Aorta (tissue), 5 donors: ENCODE measurements at places on chromosomes 2 and 18. TPM values are rescaled to one million over a fixed set of nuclear protein-coding genes. Genes with fewer than 3 reads are reported as not detected.

SERPINB11 gene
- not detected for total RNA-seq

DNA sequence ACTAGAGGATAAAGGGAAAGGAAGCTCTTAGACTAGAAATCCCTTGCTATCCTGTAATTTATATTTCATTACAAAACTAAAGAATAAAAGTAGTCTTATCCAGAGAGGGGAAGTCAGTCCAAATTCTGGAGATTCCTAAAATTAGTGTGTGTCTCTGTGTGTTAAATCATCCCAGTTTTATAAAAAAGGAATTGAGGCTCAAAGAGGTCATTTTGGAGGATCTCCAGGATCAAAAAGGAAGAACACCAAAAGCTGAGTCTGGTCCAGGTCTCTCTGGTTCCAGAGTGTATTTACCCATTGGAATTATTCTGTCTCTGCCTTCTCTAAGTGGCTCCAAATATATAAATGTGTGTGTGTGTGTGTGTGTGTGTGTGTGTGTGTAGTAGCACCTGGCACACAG, 166.7 kb downstream of the NRXN1 start:
- no peak for DNase-seq

DNA sequence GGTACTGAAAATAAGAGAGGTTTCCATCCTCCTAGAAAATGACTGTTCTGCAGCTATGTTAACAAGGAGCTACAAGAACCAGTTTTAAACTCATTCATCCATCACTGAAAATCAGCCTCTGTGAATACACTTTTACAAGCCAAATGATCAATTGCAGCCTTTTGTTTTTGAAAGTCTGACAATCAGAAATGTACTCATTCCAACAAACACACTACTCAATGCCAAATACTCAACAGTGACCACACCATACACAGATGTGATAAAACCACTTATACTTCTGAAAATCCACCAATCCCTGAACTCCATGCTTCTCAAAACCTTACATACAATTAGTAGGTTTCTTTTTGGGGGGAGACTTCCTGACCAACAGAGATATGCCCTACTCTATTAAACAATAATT, 663.9 kb upstream of the CHAC2 start:
- DNase-seq = no peak

DNA sequence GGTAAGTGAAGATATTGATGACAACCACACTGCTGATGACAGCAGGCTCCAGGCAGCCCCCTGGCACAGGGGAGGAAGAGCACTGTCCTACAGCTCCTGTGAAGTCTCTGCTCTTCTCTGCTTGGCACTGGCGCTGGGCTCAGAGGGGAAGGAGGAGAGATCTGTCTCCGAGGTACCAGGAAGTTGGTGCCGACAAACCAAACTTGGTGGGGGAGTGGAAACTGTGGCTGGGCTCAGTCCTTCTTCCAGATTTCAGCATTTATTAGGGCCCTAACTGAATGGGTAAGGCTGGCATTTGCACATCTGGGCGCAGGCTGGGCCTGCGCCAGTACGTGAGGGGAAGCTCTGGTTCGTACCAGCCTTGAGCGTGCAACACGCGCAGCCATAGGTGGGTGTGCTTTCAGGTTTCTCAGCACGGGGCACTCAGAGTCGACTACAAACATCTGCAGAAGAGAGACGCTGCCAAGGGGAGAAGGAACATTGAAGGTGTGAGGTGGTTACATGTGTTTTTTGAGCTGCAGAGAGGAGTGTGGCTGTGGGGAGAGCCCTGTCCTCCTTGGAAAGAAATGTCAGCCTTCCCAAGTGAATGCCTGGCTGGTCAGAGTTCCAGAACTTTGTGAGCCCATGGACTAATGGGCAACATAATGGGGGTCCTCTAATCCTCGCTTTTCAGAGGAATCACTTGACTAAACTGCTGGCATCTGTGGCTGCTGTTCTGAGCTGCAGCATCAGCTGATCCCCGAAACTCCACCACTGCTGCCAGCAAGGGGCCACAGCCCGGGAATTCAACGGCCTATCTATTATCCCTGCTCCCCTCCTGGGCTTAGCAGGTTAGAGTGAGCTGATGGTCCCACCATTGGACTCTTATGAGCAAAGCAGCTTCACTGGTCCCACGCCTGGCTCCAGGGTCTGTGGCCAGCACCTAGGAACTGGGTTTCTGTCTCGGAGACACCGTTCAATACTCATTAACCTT, 55.2 kb upstream of the SEMA4C start:
- no peak for DNase-seq

ACMSD gene
- not detected for total RNA-seq

- no peak for DNase-seq
These were observed 469.4 kb upstream of the SMIM21 start for GRCh38 chr18:75896865-75897264.

DNA sequence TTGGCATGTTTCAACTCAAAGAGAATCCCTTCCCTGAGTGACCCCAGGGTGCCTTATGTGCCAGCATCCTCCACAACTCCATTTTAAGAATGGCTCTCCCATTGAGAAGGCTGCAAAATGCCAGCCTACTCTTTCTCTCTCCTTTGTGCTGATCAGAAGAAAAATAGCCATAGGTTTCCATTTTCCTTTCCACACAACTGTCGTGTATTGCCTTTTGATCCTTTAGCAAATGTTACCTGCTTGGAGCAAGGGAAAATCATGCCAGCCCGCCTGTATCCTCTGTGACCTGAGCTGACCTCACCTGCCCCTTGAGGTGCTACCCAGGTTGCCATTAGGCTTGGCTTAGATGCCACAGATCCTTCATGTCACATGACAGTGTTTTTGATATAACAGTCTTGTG, 38.8 kb downstream of the DPYSL5 start:
- no peak for DNase-seq

DNA sequence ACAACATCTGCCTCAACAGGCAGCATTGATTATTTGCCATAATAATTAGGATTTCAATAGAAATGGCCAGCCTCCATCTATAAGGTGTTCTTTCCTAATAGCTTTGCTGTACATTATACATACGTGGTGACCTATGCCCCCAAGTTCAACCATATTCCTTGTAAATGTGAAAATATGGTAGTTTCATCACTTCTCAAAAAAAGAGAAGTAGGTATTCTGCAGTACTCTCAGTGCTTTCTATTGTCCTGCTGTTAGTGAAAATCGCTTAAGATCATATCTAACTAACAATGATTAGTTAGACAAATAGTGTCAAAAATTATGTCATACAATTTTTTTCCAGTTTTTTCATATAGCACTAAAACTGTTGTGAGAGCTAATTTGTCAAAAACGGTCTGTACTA, 79.6 kb downstream of the SLC4A10 start:
- no peak for DNase-seq

NLRC4 gene
- 4.2 TPM for total RNA-seq

DNA sequence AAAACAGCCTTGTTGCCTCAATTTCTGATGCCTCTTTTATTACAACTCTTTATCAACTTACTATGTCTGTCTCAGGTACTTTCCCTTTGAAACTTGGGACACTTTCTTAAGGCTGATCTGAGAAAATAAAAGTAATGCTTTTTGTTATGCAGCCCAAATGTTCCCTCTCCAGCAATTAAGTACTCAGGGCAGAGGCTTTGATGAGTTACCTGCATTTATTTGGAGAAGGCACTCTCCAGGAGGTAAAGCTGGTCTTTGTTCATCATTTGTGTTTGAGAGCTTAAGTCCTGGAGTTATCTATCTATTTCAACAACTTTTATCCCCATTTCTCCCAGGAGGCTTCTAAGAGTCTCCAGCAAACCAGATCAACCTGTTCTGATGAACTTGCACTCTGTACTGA, 259.2 kb downstream of the ASXL3 start:
- no peak for DNase-seq

DNA sequence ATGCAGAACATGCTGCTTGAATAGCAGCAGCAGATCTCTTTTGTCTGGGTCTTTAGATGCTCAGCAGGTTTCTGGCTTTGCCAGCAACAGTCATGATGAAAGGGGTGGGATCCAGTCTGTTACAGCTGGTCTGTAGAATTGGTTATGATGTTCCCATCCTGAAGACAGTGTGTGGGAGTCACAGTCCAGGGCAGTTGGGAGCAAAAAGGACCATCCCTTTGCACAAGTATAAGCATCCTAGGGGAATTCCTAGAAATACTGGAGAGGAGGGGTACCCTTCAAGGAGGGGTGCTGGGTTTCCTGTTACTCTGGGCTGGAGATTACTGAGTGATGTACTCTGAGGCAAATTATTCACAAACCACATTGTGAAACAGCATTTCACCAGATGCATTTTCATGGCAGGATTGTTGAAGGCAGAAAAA, 119.9 kb upstream of the RND3 start:
- no peak for DNase-seq

DNA sequence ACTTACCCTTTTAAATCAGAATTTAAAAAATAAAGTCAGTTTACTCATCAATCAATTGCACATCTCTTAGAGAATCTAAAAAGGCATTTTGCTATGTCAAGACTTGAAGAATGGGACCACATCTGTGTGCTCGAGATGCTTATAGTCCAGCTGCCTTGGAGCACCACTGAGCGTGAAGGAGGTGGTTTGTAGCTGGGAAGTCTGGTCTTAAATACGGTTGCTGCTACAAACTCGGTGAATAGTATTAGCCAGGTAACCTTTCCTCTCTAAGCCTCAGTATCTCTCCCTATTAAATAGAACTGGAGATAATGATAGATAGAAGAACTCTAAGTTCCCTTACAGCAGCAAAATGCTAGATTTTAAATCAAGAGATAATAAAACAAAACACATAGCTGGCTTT, 289.7 kb downstream of the TRIB2 start:
- DNase-seq = no peak

DNA sequence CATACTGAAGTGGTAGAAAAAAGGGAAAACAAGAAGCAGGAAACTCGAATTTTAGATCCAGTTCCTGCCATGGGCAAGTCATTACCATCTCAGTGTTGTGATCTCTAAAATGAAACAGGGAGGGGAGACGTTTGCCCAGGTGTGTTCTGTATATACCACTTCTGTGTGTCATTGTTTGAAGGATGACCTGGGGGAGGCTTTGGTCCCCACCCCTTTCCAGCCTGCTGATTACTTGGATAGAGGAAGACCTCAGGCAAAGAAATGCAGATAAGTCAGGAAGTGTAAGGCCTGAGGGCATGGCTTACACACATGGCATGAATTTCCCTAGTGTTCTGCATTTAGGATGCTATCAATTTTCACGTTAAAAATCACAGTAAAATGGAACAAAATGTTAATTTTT, 205.2 kb upstream of the CXCR4 start:
- no peak for DNase-seq

DNA sequence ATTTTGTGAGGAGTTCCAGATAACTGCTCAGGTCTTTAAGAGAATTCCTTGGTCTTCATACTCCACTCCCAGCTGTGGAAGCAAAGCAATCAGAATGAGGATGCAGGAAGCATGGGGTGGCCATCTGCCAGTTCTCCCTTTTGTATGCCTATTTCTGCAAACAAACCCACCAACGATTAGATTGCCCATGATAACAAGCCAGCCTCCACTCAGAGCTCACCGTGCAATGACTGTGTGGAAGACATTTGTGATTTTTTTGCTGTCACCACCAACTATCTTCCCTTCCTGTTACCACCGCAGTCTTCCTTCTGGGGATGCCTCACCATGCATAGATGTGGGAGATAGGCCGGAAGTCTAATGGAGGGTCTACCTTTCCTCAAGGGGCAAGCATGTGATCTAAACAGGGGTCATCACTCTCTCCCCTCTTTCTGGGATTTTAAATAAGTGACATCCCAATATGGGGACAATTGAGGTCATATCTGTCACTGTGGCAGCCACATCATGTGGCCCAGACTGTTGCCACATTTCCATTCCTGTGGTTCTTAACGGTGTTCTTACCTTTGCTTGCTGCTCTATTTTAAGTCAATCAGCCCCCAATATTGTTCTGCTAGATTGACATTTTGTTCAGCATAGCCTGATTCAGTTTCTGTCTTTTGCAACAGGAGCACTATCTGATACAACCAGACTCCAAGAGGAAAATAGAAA, 4.4 kb downstream of the AFF3 start:
- DNase-seq = no peak

PPP3R1 gene
- total RNA-seq = 50.4 TPM

ABCG5 gene
- total RNA-seq = not detected

DNA sequence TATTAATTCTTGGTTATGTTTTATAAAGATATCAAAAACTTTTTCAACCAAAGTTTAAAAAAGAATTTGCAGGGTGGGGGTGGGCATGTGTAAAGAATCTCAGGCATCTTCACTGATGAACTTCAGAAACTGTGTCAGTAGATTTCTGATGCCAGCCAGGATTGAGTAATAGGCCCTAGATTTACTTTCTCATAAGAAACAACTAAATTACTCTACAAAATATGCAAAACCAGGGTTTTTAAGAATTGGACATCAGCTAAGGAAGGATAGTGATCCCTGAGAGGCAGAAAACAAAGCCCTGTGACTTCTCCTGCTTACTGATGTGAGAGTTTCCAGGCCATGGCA, 11.9 kb upstream of the IL1R1 start:
- DNase-seq = no peak

NYAP2 gene
- total RNA-seq = 1.7 TPM

DNA sequence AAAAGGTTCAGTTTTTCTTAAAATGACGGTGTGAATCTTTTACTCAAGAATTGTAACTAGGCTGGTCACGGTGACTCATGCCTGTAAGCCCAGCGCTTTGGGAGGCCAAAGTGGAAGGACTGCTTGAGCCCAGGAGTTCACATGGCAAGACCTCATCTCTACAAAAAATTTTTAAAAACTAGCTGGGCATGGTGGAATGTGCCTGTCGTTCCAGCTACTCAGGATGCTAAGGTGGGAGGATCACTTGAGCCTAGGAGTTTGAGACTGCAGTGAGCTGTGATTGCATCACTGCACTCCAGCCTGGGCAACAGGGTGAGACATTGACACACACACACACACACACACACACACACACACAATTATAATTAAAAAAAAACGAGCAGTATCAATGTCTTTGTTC, 369.8 kb downstream of the DPP10 start:
- DNase-seq = no peak

DNA sequence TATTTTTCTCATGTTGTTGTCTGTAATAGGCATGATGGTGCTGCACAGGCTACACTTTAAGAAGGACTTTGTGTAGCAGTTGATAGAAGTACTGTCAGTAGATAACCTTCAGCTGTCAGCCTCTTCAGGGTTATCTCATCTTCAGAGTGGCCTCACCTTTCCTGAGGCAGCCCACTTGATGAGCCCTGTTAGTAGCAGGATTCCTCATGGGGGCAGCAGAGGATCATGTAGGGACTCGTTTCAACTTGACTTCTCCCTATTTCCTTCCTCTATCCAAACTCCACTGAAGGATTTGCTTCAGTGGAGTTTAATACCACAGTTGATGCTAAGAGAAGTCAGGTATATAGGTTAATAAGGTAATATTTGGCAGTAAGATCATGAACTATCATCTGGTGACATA, 530.3 kb upstream of the FSIP2 start:
- no peak for DNase-seq

POTEF gene
- not detected for total RNA-seq

UGT1A10 gene
- not detected for total RNA-seq

- DNase-seq = no peak
These were observed 1474.1 kb upstream of the SLC39A10 start for GRCh38 chr2:194182888-194183287.

DNA sequence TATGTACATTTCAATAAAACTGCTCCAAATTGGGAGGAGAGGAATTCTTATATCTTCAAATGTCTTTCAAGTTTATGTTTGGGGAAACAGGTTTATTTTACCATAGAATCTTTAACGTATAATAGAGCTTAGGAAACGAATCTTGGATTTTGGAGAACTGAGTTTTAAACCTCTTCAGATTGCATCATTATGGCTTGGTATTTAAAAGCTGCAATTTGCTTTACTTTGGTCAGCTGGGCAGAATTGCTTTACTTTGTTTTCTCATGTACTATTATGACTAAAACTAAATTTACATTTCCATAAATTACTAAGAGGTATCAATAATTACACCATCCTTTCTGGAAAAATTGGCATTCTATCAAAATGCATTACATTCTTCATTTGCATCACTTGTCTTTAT, 54.6 kb downstream of the BAZ2B start:
- no peak for DNase-seq

- no peak for DNase-seq
These were observed 303.5 kb upstream of the CELF4 start for GRCh38 chr18:37869051-37869450.
